T-helper 9 cell (primary cell): ENCODE measurements at places on chromosomes 16 and 17.

DNA sequence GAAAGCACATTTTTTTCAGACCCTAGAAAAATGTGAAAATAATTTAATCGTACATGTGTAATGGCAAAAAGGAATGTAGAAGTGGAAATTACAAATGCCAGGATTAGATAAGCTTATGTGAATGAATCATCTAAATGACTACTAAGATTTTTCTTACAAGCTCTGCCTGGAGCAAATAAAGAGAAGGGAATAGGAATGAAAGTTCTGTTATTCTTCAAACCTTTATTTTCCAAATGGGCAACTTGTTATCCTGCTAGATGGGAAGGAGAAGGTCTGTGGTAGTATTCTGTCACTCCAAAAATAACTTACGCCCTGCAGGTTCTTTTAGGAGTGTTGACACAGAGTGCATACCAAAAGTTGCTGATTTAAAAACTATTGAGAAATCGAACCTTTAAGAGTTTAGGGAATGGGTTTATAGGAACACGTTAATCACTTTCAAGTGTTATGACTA is 9.7 kb downstream of the CTCF start:
- DNase-seq: no peak

- DNase-seq: peak; percentile 26
Observed at GRCh38 chr16:85491058-85491771, 121.9 kb upstream of the GSE1 start.

DNA sequence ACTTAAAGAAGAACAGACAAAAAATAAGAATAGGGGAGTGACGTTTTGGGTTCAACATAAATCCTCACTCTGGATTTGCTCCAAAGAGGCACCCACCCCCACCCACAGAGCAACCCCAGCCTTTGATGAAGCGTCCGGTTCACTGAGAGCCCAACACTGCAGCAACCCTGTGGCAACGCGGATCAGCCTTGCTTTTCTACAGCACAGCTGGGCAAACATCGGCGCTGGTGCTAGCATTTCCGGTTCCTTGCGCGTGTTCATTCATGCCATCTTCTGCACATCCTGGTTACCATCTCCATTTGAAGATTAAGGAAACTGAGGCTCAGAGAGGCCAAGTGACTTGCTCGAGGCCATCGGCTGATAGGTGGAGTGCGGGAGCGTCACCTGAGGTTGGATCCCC is 8.7 kb upstream of the GINS2 start:
- no peak for DNase-seq

DNA sequence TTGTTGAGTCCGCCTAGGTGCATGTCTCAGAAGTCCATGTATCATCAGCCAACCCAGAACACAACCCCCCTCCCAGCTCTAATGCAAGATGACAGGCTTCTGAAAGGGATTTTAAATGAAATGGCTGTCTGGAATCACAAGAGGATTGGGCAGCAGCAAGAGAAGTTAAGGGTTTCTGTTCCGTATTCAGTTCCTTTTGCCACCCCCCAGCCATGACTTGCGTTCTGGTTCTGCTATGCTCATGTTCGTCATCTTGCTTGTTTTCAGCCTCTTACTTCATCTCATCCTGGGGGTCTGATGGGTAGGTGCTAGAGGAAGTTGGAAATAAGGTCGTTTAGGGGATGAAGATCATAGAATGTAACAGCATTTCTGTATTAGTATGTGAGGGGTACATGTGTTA is 12.0 kb downstream of the MINK1 start:
- DNase-seq: no peak

DNA sequence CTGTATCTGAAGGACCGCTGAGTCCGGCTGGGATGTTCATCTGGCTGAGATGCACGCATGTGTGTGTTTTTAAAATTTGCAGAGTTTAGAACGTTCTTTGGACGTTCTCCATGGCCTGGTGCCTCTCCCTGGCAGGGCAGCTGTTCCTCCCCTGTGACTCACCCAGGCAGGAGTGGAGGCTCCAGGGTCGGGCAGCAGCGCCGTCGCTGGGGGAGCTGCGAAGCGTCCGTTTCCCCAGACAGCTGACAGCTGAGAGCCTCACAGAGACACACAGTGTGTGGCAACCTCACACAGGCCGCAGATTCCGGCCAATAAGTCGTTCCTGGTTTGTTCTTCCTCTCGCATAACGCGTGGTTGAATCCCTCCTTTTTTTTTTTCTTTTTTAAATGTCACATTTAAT is 80.6 kb downstream of the OR1D5 start:
- no peak for DNase-seq

DNA sequence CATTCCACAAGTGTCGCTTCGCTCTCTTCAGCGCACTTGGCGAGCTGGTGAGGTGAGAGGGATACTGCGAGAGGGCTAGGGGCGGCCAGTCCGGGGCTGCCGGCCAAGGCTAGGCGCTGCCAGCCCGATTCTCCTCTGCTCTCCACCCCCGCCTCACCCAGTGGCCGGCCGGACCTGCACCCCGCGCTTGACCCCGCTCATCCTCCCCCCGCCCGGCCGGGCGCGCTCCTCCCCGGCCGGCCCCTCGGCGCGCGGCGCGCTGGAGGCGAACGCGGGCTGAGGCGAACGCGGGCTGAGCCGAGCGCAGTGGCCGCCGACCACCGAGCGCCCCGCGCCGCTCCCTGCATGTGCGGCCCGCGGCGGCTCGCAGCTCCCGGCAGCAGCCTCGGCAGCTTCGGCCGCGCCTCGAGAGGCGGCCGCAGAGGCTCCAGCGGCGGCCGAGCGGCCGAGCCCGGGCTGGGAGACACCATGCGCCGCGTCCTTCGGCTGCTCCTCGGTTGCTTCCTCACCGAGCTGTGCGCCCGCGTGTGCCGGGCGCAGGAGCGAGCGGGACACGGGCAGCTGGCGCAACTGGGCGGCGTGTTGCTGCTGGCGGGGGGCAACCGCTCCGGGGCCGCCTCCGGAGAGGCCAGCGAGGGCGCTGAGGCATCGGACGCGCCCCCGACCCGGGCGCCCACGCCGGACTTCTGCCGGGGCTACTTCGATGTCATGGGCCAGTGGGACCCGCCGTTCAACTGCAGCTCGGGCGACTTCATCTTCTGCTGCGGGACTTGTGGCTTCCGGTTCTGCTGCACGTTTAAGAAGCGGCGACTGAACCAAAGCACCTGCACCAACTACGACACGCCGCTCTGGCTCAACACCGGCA is at the start of gene SHISA9:
TSS of gene SHISA9 (plus strand) at position 2 of the 865 bp plus-strand sequence.
- no peak for DNase-seq

- DNase-seq: no peak
Observed at GRCh38 chr17:6450926-6451832, 6.9 kb downstream of the PIMREG start.

GRCh38 chr17:38569701-38570512 is 35.8 kb downstream of the SRCIN1 start:
- DNase-seq: no peak

DNA sequence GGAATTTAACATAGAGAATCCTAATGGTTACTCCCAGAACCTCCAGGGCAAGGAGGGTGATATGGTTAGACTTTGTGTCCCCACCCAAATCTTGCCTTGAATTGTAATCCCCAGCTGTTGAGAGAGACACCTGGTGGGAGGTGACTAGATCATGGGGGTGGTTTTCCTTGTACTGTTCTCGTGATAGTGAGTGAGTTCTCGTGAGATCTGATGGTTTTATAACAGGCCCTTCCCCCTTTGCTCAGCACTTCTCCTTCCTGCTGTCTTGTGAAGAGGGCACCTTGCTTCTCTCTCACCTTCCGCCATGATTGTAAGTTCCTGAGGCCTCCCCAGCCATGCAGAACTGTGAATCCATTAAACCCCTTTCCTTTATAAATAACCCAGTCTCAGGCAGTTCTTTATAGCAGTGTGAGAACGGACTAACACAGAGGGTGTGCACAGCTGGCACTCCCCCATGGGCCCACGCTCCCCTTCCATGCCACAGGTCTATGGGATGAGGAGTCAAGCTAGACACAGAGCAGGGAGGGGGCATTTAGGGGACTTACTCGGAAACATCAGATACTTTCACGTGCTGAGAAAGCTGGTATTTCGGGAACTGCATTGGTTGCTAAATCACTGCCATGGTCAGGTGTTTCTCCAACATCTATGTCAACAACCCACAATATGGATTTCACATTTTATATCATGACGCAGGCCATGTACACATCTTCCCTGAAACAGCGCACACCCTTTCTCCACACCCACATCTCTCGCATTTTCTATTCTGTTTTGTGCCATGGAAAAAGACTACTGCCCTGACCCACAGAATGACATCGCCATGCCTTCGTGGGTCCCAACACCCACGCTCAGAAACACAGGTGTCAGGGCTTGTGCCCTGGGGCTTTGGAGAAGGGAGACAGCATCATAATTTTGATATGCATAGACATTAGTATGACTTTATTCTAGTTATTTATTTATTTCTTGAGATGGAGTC is 199.1 kb upstream of the GSE1 start:
- DNase-seq: no peak

DNA sequence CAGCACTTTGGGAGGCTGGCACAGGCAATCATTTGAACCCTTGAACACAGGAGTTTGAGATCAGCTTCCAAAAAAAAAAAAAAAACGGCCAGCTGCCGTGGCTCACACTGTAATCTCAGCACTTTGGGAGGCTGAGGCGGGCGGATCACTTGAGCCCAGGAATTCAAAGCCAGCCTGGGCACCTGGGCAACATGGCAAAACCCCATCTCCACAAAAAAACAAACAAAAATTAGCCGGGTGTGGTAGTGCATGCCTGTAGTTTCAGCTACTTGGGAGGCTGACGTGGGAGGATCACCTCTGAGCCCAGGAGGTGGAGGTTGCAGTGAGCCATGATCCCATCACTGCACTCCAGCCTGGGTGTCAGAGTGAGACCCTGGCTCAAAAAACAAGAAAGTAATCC is 39.0 kb downstream of the GRB2 start:
- DNase-seq: no peak

DNA sequence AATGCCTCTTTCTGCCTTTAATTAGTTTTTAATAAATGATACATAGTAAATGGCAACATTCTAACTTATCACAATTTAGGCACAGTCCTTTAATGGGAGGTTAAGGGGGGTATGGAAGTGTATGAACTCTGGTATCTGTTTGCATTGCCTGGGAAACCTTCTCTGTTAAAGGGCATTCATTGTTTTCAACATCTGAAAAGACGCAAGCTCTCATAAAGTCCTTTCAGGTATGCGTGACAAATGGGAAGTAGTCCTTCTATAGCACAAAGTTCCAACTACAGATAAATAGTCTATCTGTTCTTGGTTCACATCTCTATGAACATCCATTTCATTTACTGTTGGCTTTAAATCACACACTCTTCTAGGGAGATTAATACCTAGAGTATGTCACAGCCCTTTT is 298.0 kb upstream of the PMFBP1 start:
- DNase-seq: no peak

- DNase-seq: no peak
Observed at GRCh38 chr16:559411-560203, 587 bp upstream of the PRR35 start.

DNA sequence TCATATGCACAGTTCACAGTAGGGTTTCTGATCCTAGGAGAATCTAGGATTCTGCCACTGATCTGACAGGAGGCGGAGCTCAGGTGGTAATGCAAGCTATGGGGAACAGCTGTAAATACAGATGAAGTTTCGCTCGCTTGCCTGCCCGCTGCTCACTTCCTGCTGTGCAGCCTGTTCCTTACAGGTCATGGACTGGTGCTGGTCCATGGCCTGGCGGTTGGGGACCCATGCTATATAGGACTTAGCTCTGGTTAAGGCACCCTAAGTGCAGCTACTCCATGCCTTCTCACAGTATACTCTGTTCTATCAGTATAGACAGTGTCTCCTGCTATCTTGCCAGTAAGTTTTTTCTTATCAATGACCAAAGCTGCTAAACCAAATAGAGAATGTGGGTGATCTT is 2.4 kb downstream of the MPHOSPH6 start:
- no peak for DNase-seq

- DNase-seq: no peak
Observed at GRCh38 chr16:79638386-79638785, 37.8 kb upstream of the MAF start.

- DNase-seq: no peak
Observed at GRCh38 chr17:67107171-67107570, 62.8 kb downstream of the CACNG1 start.

GRCh38 chr17:75819116-75819515 is 25.1 kb downstream of the UNC13D start:
- no peak for DNase-seq

- DNase-seq: no peak
Observed at GRCh38 chr17:40915721-40916256, 21.7 kb downstream of the KRT23 start.

- no peak for DNase-seq
Observed at GRCh38 chr17:71337938-71338337, 782.9 kb upstream of the SOX9 start.

- DNase-seq: peak; percentile 50
Observed at GRCh38 chr17:18248300-18248731, 10.2 kb downstream of the FLII start.

GRCh38 chr16:54933281-54934011 is 2.8 kb downstream of the IRX5 start:
- DNase-seq: no peak

DNA sequence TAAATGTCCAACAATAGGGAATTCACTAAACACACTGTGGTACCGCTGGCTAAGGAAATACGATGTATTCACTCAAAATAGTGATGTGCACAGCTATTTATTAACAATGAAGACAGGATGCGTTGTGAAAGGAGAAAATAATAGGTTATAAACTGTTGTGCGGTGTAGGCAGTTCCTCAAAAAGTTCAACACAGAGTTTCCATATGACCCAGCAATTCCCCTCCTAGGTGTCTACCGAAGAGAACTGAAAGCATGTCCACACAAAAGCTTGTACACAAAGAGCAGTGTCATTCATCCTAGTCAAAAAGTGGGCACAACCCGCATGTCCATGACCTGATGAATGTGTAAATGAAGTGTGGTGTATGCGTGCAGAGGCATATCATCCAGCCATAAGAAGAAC is 1.2 kb upstream of the CES1 start:
- DNase-seq: no peak

- DNase-seq: peak; percentile 90
Observed at GRCh38 chr17:64025732-64026294, 5.4 kb upstream of the ICAM2 start.

- no peak for DNase-seq
Observed at GRCh38 chr16:89278441-89279240, 61.1 kb downstream of the ZNF778 start.

DNA sequence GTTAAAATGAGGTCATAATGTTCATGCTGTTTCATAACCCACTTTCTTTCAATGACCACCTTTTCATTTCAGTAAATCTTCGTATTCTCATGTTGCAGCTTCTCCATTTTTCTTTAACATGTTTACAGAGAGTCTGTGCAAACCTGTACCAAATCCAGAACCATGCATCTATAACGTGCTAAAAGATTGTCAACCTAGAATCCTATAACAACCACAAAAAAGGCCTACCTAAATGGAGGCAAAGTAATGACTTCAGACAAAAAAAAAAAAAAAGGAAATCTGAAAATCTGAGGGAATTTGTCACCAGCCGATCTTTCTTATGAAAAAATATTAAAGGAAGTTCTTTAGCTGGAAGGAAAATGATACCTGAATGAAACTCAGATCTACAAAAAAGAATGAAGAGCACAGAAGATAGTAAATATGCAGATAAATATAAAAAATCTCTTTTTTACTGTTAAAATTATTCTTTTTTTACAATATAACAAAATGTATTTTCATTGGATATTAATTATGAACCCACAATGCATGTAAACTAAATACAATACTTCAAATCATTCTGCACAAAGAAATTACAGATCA is 1.4 kb upstream of the SLFN11 start:
- no peak for DNase-seq

GRCh38 chr16:65773301-65773874 is 593.1 kb upstream of the CDH5 start:
- no peak for DNase-seq

- DNase-seq: no peak
Observed at GRCh38 chr16:56277075-56277474, 85.8 kb downstream of the GNAO1 start.
